ENCODE measurements at places on chromosomes 3 and 15.

- DNase-seq: no peak
These were observed 105.3 kb upstream of the AGBL1 start for GRCh38 chr15:85974348-85974705.

DNA sequence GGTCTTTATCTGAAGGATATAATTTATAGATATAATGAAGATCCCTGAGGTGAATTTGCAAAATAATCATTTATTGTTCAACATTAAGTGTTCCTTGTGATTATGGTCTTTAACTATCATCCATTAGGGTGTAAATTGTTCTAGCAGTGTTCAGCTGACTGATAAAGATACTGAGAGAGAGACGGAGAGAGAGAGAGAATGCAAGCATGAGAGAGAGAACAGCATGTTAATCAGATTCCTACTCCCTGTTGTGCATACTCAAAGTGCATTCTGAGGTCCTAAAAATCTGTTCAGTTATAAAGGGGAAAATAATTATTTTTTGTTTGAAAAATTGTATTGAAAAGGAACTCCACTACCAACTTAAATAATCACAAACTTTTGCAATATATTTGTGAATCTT lies 271.0 kb upstream of the CBLB start:
- DNase-seq: no peak

- DNase-seq: no peak
These were observed 23.3 kb upstream of the KNG1 start for GRCh38 chr3:186693843-186694242.

DNA sequence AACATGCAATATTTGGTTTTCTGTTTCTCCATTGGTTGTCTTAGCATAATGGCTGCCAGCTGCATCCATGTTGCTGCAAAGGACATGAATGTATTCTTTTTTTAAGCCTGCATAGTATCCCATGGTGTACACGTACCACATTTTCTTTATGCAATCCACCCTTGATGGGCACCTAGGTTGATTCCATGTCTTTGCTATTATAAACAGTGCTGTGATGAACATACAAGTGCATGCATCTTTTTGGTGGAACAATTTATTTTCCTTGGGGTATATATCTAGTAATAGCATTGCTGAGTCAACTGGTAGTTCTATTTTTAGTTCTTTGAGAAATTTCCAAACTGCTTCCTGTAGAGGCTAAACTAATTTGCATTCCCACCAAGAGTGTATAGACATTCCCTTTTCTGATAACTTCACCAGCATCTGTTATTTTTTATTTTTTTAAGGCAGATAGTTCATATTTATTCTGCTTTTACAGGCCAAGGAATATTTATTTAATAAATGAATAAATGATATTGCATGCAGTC lies 62.4 kb upstream of the NPHP3 start:
- DNase-seq: peak; percentile 65

DNA sequence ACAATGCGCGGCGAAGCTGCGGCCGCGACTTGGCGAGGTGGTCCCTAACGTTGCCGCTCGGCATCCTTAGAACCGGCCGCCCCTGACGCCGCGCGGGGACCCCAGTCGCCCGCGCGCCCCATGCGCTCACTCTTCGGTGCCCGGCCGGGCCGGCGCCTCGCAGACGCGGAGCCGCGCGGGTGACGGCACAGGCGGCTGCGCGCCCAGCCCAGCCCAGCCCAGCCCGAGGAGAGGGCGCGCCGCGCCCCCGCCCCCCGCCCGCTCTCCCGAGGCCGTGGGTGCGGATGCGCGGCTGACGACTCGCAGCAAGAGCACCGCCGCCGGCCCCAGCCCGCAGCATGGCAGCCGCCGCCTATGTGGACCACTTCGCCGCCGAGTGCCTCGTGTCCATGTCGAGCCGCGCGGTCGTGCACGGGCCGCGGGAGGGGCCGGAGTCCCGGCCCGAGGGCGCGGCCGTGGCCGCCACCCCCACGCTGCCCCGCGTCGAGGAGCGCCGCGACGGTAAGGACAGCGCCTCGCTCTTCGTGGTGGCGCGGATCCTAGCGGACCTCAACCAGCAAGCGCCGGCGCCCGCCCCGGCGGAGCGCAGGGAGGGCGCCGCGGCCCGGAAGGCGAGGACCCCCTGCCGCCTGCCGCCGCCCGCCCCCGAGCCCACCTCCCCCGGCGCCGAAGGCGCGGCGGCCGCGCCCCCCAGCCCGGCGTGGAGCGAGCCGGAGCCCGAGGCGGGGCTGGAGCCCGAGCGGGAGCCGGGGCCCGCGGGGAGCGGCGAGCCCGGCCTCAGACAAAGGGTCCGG lies 437 bp downstream of the KLF13 start:
- DNase-seq: no peak

GRCh38 chr15:100922192-100923040 lies 3.3 kb downstream of the LRRK1 start:
- DNase-seq: no peak

DNA sequence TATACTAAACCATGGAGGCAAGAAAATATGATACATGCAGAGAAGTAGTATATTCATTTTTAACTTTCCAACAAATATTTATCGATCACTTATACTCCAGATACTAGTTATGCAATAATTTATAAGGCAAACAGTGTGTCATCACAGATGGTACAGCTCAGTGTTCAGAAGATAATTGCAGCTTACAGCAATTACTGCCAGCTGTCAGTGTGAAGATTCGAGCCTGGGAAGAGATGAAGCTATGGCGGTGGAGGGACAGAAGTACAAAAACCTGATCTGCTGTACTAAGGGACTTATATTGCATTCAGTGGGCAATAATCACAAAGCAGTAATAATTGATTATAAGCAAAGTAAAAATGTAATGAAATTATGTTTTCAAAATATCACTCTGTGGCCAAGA lies 170.6 kb upstream of the EPHA3 start:
- DNase-seq: no peak

DNA sequence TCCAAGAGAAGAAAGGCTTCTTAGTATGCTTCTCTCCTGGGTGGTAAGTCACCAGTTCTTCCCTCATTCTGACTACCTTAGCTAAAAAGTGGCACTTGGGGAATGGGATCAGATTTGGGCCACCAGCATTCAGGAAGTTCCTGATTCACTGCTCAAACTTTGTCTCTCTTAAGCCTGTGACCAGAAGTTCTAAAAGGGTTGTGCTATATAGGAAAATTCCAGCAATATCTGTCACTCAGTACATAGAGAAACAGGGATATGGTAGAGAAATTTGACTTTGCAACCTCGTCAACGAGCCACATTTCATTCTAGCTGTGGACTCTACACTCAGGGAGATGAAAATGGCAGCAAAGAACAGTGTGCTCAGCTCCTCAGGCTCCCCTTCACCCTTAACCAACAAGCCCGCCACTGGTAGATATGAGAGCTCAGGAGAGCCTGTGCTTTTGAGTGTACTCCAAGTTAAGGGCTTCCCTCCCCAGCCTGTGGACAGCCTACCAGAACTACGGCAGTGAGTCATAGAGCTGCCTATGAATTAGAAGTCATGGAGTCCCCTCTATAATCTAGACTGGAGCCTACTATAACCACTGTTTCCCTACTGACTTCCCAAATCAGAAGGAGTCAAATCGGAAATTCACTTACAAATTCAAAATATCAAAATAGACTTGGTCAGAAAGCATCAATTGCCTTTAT lies 52.6 kb upstream of the MYO5C start:
- DNase-seq: peak; percentile 57
